ENCODE measurements at places on chromosomes 12 and 14.
A peak's percentile ranks its signal among the peaks of the same experiment; 100 is the strongest.

DNA sequence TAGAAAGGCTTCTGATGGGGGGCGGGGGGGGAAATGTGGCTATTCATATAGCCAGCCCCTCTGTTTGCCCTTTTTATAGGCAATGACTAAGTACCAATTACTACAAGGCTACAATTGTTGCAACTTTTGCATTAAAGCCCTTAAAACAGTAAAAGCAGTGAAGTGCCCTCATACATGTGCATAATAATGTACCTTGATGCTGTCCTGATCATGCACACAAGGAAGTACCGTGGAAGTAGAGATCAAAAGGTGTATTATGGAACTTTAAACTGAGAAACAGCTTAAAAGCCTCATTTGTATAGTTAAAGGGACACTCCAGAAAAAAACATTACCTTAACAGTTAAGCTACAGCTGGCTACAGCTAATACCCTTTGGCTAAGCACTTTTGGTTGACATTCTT, 111.8 kb downstream of the PLEKHG7 start:
- no peak for DNase-seq

DNA sequence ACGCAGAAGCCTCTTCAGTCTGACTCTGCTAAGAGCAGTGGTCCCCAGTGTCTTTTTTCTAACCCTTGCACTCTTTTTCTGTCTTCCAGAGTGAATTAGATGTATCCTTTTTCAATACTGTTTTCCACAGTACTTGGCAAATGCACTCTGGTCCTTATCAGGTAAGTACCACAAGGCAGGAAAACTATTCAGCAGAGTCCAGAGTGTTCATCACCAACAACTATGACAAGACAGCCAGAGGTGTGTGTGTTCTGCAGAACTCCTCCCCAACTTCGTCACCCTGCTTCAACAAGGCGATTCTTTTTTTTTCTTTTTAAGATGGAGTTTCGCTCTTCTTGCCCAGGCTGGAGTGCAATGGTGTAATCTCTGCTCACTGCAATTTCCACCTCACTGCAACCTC, 54.3 kb upstream of the STRN3 start:
- DNase-seq, result no peak

DNA sequence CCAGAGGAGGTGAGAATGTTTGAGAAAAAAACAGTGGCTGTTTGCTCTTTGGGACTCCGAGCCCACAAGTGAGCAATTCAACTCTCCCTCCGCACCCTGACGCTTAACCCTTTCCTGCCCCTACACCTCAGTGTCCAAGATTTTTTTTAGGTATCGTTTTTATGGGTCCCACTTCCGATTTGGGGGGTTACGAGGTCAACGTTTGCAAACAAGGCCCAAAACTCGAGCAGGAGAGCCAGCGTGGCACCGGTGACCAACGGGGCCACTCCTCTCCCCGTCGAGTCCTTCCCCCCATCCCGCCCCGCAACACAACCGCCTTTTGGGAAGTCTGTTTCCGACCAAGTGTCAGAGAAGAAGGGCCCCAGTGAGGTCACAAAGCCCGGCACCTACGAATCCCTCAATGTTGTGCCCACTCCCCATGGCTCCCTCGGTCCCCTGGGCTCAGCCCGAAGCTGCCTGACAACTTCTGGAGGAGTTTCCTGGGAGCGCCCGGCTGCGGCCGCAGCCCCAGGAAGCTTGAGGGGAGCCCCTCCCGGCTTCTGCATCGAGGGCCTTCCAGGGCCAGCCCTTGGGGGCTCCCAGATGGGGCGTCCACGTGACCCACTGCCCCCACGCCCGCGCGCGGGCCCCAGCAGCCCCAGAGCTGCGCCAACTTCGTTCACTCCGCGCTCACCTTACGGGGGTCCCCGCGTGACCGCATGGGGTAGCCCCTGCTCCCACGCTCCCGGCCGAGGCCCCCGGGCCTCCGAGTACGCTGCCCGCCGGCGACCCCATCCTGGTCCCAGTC, 1.2 kb downstream of the CDK2AP1 start:
- DNase-seq, result peak; percentile 57

DNA sequence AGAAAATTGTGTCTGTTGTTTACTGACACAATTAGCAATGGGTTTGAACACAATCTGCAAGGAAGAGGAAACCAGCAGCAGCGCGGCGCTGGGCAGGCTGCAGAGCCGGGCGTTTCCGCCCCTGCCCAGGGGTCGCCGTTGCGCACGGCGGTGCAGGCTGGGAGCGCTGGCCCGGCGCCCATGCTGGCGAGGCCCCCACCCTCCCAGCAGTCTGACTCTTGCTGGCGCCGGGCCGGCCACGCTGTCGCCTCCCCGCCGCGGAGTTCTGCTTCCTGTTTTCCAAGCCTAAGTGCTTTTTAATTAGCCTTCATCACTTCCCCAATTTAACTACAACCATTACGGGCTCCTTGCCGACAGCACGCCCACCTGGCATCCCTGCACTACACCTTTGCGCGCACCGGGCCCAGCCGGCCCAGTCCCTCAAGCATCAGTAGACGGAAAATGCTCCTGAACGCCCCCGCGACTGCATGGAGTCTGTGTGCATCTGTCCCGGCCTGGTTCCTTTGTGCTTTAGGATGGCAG, 212.1 kb downstream of the GXYLT1 start:
- DNase-seq, result peak; percentile 46

- DNase-seq, result peak; percentile 1
Observed at GRCh38 chr14:88380405-88380804, 5.1 kb upstream of the SPATA7 start.

DNA sequence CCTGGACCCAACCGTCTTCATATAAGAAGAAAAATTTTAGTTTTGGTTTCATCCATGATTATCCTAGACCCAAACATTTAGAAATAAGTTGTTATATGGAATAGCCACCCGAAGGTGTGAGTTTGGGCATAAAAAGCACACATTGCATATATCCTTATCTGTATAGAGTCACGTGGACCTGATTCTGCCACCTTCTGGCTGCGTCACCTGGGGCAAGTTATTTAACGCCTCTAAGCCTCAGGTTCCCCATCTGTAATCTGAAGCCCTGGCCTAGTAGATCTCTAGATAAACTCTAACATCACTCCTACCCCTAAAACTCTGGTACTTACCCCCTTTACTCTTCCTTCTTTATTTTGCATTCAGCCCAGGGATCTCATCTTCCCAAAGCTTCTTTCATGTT, 14.3 kb upstream of the KRT5 start:
- peak; percentile 11 for DNase-seq

DNA sequence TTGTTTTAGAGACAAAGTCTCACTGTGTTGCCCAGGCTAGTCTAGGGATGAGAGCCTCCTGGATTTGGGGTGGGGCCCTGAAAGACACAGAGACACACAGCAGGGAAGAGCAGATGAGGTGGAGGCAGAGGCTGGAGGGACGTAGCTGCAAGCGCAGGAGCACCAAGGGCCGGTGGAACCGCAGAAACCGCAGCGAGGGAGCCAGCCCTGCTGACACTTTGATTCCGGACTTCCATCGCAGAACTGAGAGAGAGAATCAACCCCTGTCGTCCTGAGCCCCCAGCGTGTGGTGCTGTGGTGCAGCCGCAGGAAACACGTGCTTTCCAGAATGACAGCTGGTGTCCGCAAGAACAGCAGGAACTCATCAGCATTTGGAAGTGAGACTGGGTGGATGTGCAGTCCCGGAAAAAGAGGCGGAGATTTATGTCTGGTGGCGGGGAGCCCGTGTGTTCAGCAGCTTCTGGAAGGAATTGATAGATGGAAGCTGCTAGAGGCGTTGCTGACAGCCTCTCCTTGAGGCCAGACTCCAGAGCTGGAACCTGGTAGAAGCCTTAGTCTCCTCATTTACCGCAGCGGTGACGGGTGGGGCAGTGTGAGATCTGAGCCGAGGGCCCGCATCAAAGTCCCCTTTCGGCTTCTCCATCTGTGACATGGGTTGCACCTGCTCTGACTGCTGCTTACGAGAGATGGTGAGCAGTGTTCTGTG, 21.9 kb upstream of the KLC1 start:
- peak; percentile 92 for DNase-seq

- no peak for DNase-seq
Observed at GRCh38 chr12:38157933-38158401, 158.6 kb upstream of the ALG10B start.

DNA sequence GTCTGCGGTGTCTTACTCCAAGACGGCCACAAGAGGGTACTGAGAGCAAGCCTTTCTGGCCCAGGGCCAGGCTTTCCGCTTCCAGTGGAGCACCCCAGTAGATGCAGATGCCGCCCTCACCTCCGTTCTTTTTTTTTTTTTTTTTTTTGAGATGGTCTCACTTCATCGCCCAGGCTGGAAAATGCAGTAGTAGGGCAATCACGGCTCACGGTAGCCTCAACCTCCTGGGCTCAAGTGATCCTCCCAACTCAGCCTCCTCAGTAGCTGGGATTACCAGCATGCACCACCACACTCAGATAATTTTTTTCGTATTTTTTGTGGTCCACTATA, 5.6 kb upstream of the LBHD2 start:
- DNase-seq, result peak; percentile 75

DNA sequence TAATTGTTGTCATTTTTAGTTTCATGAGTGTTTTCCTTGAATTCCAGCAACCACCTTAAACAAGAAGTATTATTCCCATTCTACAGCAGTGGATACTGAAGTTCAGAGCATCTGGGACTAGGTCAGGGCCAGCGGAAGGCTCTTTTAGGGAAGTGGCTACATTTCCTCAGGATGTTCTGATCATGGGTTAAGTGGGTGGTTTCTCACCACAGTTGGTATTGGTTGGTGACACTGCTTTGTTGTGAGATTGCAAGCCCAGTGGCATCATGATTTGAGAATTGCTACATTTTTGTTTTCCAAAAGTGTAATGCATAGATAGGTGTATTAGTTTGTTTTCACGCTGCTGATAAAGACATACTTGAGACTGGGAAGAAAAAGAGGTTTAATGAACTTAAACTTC, 47.1 kb downstream of the SYNE2 start:
- no peak for DNase-seq

- peak; percentile 93 for DNase-seq
Observed at GRCh38 chr12:26630546-26631027, 202.4 kb downstream of the ITPR2 start.

DNA sequence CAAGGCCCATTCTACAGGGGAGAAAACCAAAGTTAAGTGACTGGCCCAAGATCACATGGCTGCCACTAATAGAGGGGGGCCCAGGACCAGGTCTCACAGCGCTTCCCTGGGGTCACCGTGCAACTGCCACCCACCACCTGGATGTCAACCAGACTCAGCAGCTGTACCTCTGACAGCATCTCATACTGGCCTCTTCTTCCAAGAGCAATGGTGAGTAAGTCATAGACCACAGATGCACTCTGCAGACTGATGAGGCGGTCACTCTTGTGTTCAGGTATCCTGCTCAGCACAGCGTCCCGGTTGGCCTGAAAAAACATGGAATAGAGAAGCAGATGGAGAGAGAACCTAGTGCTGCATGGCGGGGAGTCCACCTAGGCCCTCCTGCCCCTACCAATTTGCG, 139.9 kb downstream of the TTC7B start:
- no peak for DNase-seq

- DNase-seq, result no peak
Observed at GRCh38 chr12:122738571-122738970, 7.9 kb upstream of the HCAR1 start.

DNA sequence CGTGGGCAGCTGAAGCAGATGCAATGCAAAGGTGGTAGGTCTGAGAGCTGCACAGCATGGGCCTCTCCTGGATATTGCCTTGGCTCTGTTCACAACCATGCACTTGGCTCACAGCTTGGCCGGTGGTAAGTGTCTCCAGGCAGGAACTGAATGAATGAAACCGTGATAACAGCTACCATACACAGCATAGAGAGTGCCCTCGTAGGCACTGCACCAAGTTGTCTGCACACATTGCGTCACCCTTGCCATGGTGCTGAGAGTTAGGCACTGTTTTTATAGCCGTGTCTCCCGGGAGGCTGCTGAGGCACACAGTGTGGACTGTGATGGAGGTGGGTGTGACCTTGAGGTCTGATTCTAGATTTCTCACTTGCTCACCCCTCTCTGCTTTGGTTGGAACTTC, 157.6 kb upstream of the VASH1 start:
- DNase-seq, result no peak

DNA sequence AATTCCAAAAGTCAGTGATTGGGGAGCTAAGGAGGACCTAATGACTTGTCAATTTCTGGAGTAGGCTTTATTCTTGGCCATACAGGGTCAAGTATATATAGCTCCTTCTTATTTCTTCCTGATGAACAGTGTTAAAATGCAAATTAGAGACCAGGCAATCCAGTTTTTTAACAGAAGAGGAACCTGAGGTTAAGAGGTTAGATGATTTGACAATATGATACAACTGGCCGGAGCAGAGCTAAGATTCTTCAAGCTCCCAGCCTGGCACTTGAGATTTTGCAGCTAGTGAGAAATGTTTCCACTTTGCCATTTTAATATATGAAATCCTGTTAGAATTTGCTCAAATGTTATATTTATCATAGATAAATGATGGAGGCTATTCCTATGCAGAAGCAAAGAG, 204.0 kb downstream of the SSPN start:
- no peak for DNase-seq

- no peak for DNase-seq
Observed at GRCh38 chr12:64674367-64674922, 64.2 kb downstream of the RASSF3 start.

DNA sequence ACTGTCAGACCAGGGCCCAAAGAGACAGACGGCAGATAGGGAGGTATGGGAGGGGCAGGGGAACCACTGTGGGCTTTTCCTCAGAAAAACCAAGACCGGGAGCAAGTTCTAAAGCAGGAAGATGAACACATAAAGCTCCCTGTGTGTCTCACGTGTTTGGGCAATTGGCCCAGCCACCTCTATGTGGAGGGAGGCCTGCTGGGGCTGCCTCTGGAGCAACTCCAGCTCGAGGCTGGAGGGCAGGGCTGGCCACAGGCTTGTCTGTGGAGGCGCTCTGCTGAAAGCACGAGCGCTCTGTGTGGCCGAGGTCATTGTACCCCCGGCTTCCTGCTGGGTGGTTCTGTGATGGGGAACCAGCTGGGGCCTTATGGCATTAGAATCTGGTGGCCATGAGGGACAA, 36.4 kb downstream of the TRAFD1 start:
- DNase-seq, result no peak

DNA sequence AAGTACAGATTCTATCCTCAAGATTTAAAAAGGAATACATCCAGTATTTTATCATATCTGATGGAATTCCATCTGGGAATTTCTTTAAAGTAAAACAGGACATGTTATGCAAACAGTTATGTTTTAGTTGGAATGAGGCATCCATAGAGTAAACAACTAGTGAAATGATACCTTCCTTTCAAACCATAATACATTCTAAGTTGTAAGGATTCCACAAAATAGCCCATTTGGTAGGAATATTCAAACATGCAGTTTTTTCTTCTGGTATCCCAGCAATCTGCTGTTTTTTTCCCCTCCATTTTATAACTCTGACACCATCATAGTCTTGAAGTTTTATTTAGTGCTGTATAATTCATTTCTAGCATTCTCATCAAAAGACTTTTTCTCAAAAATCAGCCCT, 149.6 kb downstream of the ADAMTS20 start:
- DNase-seq, result no peak

GRCh38 chr12:4858386-4858785, 51.3 kb upstream of the KCNA1 start:
- no peak for DNase-seq

GRCh38 chr12:122028905-122029560, 7.3 kb downstream of the BCL7A start:
- no peak for DNase-seq

GRCh38 chr14:76882651-76883050, 56.4 kb downstream of the LRRC74A start:
- DNase-seq, result no peak

Data from fibroblast of skin of right biceps (primary cell).